ENCODE measurements at places on chromosomes 7 and 10.

GRCh38 chr7:32072397-32072796 lies 2.2 kb upstream of the PDE1C start:
- no peak for DNase-seq

GRCh38 chr10:108868881-108869280 lies 1054.4 kb downstream of the XPNPEP1 start:
- no peak for DNase-seq

DNA sequence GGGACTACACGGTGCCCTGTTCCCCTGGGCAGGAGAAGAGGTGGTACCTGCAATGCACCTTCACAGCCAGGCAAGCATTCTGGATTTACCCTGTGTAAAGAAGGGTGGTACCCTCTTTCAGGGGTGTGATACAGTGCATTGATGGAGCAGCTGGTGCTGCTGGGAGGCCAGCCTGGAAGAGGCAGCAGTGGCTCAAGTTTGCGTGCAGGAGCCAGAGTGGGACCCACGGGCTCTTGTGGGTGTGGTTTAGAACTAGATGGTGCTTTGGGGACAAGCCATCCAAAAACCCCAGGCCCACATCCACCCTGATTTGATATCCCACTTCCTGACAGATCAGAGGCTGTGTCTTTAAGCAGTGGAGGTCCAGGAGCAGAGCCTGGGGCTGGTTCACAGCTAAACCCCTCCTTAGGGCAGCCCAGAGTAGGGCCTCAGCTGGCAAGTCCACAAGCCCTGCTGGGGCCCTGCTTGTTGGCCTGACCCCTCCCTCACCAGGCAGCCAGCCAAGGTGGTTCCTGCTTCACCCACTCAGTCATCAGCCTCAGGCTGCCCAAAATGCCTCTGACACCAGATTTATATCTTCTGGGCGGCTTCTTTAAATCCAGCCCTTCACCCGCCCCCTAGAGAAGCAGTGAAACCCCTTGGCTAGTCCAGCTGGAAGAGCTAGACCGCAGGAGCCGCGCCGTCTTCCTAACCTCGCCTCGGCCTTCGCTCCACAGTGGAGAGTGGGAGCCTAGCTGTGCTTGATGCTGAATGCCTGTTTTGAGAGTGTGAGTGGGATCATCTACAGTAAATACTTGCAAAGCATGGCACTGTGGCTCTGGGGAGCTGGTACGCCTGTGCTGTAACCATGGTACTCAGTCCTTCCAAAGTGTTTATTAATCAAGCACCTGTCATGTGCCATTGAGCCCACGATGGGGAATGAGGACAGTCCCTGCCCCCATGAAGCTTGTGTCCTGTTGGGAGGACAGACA lies 1.4 kb upstream of the ASIC3 start:
- DNase-seq = no peak

DNA sequence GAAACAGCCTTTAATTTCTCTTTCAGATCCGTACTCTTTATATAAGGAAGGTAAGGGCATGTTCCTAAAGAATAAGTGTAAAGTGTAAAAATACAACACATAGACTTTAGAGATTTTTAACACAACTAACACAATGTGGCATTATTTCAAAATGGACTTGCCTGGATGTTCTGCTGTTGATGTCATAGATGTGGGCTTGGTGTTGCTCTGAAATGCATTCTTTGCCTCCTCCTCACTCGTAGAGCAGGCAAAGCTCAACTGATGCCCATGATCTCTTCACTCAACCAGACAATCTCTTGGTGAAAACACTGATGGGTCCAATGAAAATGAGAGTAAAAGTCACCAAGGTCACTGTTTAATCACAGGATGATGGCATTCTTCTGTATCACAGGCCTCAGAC lies 174.2 kb upstream of the TCERG1L start:
- no peak for DNase-seq

DNA sequence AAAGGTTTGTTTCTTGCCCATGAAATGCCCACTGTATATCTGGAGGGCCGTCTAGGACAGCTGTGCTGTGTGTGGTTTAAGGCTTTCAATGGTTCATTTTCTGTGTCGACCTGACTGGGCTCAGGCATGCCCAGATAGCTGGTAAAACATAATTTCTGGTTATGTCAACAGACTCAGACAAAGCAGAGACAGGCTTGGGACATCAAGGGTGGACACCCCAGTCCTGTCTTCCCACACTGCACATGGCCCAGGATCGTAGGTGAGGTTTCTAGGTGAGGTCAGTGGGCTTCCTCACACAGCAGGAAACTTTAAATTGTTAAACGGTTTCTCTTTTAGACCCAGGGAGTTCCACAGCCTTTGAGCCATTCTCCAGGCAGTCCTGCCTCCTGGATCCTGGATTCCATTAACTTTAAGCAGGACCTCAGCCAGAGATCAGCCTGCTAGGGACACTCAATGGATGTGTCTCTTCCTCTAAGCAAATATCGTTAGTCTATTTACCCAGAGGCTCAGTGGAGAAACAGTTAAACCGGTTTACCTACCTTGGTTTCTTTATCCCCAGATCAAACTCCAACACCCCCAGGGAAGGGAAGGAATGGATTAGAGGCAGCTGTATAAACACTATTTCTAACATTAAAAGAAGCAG lies 66.4 kb downstream of the ST8SIA6 start:
- DNase-seq = no peak

- DNase-seq = no peak
Observed at GRCh38 chr7:125529249-125529648, 599.6 kb upstream of the POT1 start.

DNA sequence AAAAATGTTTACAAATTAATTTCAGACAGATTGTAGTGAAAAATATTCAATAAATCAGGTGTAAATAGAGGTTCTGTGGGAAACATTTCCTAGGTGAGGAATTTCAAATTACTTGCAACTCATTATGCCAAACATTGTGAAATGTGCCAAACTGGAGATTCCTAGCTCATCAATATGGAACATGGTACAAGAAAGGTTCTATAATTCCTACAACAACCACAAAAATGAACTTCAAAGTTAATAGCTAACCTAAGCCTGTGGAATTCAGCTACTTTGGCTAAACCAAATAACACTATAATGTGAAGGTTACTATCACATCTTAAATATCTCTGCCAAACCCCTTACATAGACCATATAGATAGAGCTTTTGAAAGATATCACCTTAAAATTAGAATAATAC lies 223.3 kb upstream of the HGF start:
- DNase-seq = no peak

- DNase-seq = no peak
Observed at GRCh38 chr10:77398558-77398957, 239.1 kb downstream of the KCNMA1 start.

- no peak for DNase-seq
Observed at GRCh38 chr10:35341521-35341920, 5.2 kb downstream of the CCNY start.

GRCh38 chr7:4343272-4344247 lies 338.5 kb upstream of the FOXK1 start:
- DNase-seq = no peak

DNA sequence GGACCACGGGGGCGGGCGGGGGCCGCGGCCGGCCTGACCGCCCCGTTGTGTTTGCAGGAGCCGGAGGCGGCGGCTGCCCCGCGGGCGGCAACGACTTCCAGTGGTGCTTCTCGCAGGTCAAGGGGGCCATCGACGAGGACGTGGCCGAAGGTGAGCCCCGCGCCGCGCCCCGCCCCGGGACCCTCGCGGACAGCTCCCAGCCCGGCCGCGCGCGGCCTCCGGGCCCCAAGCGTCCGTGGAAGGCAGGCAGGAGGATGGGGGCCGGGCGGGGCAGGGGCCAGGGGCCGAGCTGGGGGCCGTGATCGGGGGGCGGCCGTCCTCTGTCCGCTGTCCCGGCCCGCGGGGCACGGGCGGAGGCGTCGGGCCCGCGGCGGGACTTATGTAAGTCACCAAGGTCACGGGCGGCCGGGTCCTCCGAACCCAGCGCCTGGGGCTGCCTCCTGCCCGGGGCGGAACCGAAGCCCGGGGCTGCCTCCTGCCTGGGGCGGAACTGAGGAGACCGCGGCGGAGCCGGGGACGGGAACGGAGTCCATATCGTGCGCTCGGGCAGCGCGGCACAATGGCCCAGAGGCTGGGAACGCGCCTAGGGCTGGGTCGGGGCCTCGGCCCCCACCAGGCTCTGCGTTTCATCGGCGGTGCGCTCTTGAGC lies 497 bp downstream of the PPP2R2D start:
- peak; percentile 24 for DNase-seq

GRCh38 chr7:55361560-55361959 lies 3.6 kb upstream of the LANCL2 start:
- DNase-seq = no peak

DNA sequence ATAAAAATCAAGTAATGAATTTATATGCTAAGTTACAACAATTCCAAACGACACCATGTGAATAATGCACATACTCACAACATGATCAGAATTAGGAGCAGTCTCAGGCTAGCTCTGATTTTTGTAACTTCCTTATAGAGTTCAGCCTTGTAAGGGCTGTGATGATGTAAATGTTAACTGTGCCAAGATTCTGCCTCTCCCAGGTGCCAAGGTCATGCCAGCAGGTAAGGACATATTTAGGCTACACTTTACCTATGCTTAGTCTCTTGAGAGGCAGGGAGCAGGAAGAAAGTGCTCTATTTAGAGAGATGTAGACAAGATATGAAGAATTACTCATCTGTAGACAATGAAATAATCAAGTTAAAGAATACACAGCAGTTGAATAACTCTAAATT lies 53.6 kb upstream of the AGR3 start:
- DNase-seq = peak; percentile 83

DNA sequence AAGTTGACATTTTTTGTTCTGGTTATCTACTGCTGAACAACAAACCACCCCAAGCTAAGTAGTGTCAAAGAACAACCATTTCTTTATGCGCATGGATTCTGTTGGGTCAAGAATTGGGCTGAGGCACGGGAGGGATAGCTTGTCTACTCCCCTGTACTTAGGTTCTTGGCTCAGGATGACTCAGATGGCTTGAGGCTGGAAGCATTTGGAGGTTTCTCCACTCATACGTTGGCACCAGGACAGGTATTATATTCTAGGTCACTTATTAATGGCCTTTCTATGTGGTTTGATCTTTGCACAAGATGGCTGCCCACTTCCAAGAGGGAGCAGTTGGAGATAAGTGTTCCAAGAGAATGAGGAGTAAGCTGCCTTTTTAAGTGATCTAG lies 11.8 kb upstream of the TFAM start:
- DNase-seq = no peak

GRCh38 chr10:11429439-11430052 lies 181.9 kb downstream of the USP6NL start:
- DNase-seq = no peak

DNA sequence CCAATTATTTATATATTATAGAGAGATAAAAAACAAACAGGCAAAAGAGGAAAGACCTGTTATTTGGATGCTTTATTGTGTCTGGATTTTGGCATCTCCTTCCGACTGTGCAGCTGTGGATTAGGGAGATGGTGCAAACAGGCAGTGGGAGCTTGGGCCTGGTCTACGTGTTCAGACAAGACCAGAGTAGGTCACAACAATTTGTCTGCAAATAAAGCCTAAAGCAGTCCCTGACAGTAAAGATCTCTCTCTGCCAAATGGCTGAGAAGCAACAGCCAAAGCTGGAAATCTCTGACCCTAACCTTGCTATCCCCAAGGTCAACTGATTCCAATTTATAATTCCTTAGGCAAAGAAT lies 82.0 kb downstream of the ABLIM1 start:
- DNase-seq = no peak

DNA sequence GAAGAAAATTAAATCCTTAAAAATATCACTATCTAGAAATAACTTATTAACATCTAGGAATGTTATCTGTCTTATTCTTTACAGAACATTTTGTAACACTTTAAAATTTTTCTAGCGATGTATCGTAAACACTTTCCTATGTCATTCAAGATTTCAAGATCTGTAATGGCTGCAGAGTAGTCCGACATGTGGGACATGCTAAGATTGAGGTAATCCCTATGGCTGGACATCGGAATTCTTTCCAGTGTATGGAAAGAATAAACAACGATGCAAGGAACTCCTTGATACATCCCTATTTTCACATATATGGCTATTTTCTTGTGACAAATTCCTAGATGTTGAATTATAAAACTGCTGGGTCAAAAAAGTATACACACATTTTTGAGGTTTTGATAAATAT lies 37.5 kb downstream of the GNA12 start:
- no peak for DNase-seq

DNA sequence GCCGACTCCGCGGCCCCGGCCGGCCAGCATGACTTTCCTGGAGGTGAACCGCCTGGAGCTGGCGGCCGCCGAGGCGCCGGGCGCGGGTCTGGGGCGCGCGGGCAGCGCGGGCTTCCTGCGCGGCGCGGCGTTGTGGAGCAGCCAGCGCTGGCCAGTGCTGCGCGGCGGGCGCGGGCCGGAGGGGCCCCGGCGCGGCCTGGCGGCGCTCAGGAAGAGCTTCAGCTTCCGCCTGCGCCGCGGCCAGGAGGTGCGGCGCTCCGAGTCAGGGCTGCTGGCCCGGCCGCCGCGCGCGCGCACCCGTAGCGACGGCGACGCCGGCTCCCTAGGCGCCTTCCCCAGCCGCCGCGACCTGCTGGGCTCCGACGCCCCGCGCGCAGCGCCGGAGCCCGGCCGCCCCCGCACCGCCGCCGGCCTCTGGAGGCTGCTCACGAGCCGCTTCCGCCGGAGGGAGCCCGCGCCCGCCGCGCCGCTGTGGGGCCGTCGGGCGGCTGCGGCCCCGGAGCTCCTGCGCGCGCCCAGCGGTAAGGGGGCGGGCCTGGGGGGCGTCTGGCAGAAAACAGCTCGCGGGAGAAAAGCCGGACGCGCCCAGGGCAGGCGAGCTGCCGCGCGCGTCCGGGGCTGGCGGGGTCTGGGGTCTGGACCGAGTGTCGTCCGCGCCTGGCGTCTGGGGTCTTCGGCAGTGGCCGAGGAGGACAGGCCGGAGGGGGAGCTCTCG lies 29.0 kb downstream of the AGAP3 start:
- DNase-seq = no peak

- DNase-seq = no peak
Observed at GRCh38 chr10:26946102-26946811, 85.5 kb upstream of the ABI1 start.

DNA sequence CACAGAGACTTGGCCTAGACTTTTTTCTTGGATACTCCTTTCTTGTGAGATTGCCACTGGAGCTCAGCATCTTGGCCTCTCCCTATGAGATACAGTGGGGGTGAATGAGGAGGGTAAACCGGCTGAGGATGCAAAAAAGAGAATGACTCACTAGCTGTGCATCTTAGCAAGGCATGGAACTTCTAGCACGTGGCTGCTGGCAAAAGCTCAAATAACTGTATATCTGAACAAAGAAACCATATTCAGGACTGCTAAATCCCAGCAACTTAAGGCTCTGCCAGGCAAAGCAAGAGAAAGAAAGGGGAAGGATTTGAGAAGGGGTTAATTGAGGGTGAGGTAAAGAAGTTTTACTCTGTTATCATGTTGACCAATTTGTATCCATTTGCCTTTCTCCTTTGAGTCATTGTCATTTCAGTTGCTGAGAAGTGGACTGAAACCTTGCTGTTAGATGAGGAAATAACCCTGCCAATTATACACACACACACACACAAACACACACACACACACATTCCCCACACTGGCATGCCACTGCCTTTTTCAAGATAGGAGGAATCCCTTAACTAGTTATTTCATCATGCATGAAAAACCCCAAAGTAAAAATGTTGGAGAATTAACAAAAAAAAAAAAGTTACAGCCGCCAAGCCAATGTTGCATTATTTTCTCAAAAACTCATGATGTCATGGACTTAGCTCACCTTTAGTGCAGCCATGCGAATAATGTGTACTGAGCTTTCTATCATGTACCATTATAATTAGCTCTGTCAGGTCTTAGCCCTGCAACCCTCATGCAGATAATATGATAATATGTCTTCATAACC lies 997.3 kb downstream of the LRMDA start:
- no peak for DNase-seq

- DNase-seq = no peak
Observed at GRCh38 chr7:42224391-42225003, 12.5 kb downstream of the GLI3 start.

- no peak for DNase-seq
Observed at GRCh38 chr7:120799813-120800475, 58.0 kb downstream of the TSPAN12 start.
